ENCODE measurements at places on chromosomes 3 and 15.

DNA sequence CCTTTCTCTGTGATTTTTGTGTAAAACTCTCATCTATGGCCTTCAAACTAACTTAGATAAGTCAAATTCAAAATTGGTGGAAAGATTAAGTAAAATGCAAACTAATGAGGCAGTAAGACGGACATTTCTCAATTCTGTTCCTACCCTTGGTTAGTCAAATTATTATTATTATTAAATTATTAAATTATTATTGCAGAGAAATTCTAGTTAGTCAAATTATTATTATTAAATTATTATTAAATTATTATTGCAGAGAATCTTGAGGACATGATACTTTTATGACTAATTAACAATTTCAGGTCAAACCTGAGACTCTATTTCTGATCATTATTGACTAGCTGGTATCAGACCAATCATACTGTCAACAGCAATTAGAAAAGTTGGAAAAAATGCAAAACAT, 845.0 kb upstream of the NECTIN3 start:
- DNase-seq, result no peak

GRCh38 chr3:38002940-38003339, 12.4 kb downstream of the VILL start:
- DNase-seq, result no peak

DNA sequence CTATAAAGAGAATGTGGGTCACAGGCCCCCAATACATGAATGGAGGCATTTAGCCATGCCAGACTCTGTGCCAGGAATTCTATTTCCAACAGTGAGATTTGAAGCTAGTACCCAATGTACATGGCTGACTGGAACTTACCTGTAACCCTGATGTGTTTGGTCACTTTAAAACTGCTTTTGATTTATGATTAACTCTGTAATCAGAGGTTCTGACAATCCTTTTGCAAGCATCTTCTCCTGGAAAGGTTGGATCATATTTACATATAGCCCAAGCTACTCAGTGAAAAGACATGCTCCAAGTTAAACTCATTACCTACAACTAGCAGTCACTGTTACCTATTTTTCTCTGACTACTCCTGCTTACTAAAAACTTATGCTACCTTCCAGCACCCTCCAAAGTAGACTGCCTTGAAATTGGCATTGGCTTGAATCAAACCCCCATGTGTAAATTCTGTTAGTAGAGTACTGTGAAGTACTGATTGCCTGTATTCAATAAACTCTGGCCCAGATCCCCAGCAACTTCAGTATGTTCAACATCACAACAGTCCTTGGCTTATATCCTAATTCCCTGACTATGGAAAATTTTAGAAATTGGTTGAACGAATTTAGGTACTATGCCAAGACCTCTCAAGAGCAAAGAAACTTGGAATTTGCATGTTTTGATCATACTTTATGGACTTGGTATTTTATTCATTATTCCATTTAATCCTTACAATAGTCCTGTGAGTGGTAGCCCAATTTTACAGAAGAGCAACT, 665.6 kb upstream of the NECTIN3 start:
- DNase-seq, result no peak

DNA sequence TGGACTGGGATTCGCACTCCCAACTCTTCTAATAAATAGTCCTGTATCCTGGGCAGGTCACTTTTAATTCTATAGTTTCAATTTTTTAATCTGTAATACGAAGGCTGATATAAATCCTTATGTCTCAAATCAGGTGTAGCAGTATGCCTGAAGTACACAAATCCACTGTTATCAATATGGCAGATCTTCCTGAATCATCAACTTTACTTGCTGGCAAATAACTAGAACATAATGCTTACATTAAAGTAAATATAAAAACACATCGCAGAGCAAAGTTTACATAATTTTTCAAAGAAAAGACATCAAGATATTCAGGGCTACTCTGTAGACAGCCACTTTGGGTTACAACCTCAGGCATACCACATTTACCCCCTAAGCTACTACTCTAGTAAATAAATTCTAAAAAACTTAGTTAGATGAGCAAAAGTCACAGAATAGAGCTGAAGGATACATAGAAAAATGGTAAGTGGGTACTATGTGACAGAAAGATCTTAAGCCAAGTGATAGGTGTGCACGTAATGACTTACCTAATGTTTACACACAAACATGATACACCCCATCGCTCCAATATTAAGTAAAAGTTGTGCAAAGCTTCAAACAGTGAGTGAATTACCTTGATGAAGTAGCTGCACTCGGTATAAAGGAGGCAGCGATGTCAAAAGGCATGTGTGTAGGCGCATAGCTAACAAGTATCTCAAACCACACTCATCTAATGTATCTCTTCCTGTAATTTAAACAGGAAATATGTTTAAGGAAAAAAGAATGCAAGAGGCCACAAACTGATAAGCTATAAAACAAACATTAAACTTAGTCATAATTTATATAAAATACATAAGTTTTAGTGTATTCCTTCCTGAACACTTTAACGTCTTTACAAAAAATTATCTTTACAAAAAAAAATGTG, 127.9 kb downstream of the DMXL2 start:
- peak; percentile 16 for DNase-seq

- no peak for DNase-seq
Observed at GRCh38 chr15:84582583-84583157, 18.1 kb upstream of the ZSCAN2 start.

DNA sequence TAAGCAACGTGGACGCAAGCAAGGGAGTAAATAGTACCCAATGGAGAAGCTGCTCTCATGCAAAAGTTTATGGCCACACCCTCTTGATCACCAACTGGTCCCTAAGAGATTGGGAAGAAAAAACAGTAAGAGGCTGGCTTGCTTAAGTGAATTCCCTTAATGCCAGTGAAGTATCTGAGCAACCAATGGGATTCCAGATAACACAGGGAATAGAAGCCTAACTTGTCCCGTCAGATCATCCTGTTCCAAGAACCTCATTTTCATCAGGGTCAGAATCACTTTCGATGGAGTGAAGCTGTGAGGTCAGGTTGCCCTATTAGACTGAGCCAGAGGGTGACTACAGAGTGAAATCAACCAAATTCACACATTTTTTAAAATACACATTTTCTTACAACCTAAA, 104.3 kb downstream of the CD47 start:
- no peak for DNase-seq

- DNase-seq, result no peak
Observed at GRCh38 chr3:194255252-194256039, 95.7 kb downstream of the CPN2 start.

- peak; percentile 22 for DNase-seq
Observed at GRCh38 chr3:66989860-66990696, 8.0 kb upstream of the KBTBD8 start.

DNA sequence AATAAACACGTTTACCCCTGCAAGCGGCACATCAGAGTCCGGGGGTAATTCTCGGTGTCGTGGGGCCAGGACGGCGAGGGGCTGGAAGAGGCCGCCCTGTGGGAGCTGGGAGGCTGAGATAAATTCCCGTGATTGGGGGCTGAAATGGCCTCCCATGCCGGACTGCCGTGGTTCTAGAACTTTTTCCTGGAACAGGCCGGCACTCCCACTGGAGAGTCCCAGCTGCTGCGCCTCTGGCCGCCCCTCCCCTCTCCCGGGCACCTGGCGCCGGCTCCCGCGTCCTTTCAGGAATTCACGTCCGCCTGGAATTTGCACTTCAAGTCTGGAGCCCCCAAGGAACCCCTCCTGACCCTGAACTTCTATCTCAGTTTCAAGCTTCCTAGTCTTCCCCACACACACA, 10.8 kb upstream of the LRRC2 start:
- no peak for DNase-seq

GRCh38 chr15:55320963-55321362, 1.9 kb downstream of the PIGB start:
- DNase-seq, result no peak

DNA sequence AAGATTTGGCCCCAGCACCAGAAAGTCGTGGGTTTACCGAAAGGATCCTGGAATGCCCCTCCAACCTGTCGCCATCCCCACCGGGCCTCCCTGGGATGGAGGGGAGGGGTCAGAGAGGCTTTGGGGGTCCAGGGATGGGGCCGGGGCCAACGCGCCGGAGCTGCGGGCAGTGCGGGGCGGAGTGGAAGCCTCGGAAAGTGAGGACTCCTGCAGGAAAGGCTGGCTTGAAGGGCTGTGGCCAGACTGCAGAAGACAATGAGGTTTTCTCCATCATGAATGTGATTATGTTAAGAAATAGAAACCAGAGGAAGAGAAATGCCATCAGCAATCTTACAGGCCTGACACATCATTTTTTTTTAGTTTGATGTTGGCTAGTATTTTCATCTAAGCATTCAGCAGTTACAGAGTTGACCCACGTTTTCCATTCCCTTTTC, 738 bp downstream of the YEATS2 start:
- DNase-seq, result peak; percentile 33

GRCh38 chr3:66242788-66243464, 22.1 kb downstream of the SLC25A26 start:
- no peak for DNase-seq

GRCh38 chr3:99325402-99325801, 313.0 kb upstream of the COL8A1 start:
- DNase-seq, result no peak

GRCh38 chr3:139627759-139628158, 50.0 kb downstream of the NMNAT3 start:
- no peak for DNase-seq

DNA sequence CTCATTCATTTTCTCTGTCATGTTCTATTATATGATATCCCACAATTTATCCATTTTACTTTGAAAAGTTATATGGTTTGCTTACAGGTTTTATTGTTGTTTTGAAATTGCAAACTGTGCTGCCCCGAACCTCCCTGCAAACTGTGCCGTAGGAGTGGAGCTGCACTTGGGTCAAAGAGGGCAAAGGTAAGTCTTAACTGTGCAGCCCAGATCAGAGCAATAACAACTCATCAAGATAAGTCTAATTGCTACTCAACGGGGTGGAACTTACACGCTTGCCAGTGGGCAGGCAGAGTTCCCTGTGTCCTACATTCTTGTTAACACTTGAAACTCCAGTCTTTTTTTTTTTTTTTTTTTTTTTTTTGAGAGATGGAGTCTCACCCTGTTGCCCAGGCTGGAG, 33.2 kb downstream of the ZDHHC19 start:
- no peak for DNase-seq

- no peak for DNase-seq
Observed at GRCh38 chr3:43074482-43074881, 31.4 kb downstream of the POMGNT2 start.

DNA sequence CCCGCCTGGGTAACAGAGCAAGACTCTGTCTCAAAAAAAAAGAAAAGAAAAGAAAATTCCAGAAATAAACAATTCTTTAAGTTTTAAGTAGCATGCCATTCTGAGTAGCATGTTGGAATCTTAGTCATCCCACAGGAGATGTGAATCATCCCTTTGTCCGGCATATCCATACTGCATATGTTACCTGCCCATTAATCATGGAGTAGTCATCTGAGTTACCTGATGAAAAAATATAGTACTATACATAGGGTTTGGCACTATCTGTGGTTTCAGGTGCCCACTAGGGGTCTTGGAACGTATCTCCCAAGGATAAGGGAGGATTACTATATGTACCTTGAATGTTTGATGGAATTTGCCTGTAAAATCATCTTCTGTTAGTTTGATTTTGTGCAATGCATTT, 6.3 kb upstream of the CCR4 start:
- peak; percentile 69 for DNase-seq

- peak; percentile 74 for DNase-seq
Observed at GRCh38 chr3:108130701-108131474, 40.1 kb upstream of the CD47 start.

DNA sequence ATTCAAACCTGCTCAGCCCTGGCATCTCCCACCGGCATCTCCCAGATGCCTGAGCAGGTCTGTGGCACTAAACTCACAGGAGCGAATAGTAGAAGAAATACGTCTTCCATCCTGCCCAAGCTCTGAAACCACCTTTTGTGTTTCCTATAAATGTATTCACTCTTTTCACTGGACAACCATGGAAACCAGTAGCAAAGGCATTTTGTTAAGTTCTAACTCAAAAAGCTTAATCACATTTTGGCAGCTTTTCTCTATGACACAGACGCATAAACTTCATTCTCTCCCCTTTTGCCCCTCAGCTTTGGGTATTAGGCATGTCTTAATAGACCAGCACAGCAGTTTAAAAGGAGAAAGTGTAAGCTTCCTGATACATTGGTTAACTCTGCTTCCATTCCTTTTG, 24.5 kb upstream of the ARNT2 start:
- no peak for DNase-seq

- no peak for DNase-seq
Observed at GRCh38 chr15:73918784-73919183, 7.5 kb upstream of the LOXL1 start.

GRCh38 chr3:55161231-55161630, 233.4 kb upstream of the LRTM1 start:
- no peak for DNase-seq

- DNase-seq, result no peak
Observed at GRCh38 chr3:171840811-171841619, 2.1 kb upstream of the TMEM212 start.

GRCh38 chr3:42014458-42014920, 52.6 kb upstream of the ULK4 start:
- DNase-seq, result no peak

DNA sequence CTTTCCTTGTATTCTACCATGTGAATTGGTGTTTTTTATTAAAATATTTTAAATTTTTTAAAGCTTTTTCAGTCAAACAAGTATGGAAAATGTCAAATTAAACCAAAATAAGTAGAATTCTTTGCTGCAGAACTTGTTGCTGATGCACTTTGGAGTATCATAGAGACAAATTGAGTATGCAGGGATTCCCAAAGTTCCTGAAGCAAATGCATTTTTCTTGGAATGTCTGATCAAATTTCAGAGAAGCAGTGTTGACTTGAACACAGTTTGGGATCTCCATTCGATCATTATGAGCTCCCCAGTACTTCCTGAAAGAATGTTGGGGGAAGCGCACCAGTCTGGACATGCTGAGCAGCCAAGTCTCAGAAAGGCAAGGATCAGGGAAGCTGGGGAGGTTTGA, 517.8 kb upstream of the CFAP20DC start:
- no peak for DNase-seq

DNA sequence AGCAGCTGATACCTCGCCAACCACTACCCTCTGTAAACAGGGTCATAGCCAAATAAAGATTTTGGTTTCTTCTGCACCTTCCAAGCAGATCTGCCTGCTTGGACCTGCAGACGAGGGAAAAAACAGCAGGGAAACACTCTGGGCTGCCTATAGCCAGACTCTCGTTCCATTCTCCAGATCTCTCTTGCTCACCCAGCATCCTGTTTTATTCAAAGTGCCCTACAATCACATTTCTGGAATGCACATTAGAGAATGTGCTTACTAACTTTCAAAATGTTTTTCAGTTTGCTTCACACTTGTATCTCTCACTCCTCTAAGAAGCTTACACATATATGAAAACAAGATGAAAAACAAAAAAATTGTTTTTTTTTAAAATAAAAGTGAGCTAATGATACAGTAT, 71.4 kb downstream of the MLH1 start:
- no peak for DNase-seq

- no peak for DNase-seq
Observed at GRCh38 chr3:8872261-8872660, 91.0 kb downstream of the RAD18 start.

DNA sequence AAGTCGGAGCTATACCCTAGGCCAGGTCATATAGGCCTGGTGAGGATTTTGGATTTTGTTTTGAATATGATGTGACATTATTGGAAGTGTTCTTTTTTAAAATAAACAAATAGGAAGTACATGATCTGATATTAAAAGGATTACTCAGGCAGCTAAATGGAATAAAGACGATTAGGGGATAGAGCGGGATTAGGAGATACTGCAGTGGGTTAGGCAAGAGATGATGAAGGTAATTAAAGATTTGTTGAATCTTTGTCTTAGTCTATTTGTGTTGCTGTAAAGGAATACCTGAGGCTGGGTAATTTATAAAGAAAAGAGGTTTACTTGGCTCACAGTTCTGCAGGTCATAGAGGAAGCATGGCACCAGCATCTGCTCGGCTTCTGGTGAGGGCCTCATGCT, 21.3 kb downstream of the KIF15 start:
- no peak for DNase-seq
